ENCODE measurements at places on chromosomes 16 and 17. TPM values are rescaled to one million over a fixed set of nuclear protein-coding genes. Genes with fewer than 3 reads are reported as not detected.

KRTAP9-2 gene
- not detected for total RNA-seq

PIK3R5 gene
- total RNA-seq, result 0.38 TPM

KRT15 gene
- total RNA-seq, result 23.0 TPM

CREBBP gene
- total RNA-seq, result 11.9 TPM

SETD1A gene
- 3.5 TPM for total RNA-seq

CDH11 gene
- total RNA-seq, result 66.0 TPM

KRT32 gene
- not detected for total RNA-seq

MT3 gene
- not detected for total RNA-seq

CTF1 gene
- 0.57 TPM for total RNA-seq

PPM1E gene
- under 0.01 TPM for total RNA-seq

CRHR1 gene
- not detected for total RNA-seq

ZNF319 gene
- total RNA-seq, result 2.7 TPM

ARSG gene
- 0.16 TPM for total RNA-seq

MPP2 gene
- 0.61 TPM for total RNA-seq

ACSM5 gene
- not detected for total RNA-seq

HEXD gene
- 9.8 TPM for total RNA-seq

CA4 gene
- total RNA-seq, result not detected

XYLT1 gene
- 3.2 TPM for total RNA-seq

CAMKK1 gene
- total RNA-seq, result 2.4 TPM

NAGS gene
- total RNA-seq, result 17.1 TPM

ZNF287 gene
- total RNA-seq, result 2.8 TPM

PLLP gene
- total RNA-seq, result 12.4 TPM

MT1M gene
- total RNA-seq, result 1.1 TPM

TNFRSF17 gene
- not detected for total RNA-seq

TAC4 gene
- total RNA-seq, result not detected

DHRS7C gene
- not detected for total RNA-seq

TMEM100 gene
- not detected for total RNA-seq

PMM2 gene
- 45.6 TPM for total RNA-seq

ZDHHC7 gene
- total RNA-seq, result 43.5 TPM

PYY gene
- total RNA-seq, result not detected

GCGR gene
- not detected for total RNA-seq

RANBP10 gene
- 3.7 TPM for total RNA-seq

ESRP2 gene
- 15.7 TPM for total RNA-seq

SPATA22 gene
- not detected for total RNA-seq

DLX3 gene
- total RNA-seq, result 1.6 TPM

KRTAP2-3 gene
- total RNA-seq, result 0.15 TPM

MAF gene
- total RNA-seq, result 9.8 TPM

NPTX1 gene
- 0.08 TPM for total RNA-seq

CMIP gene
- 17.1 TPM for total RNA-seq

HP gene
- not detected for total RNA-seq

PROCA1 gene
- total RNA-seq, result 1.3 TPM

CD300C gene
- not detected for total RNA-seq

SPNS3 gene
- total RNA-seq, result 0.04 TPM

RAPGEFL1 gene
- 6.8 TPM for total RNA-seq
